Lower lobe of right lung (tissue), 2 donors: ENCODE measurements at places on chromosomes 4 and X. TPM values are rescaled to one million over a fixed set of nuclear protein-coding genes. Genes with fewer than 3 reads are reported as not detected.

- H3K4me3 ChIP-seq, result no peak overlapping the region
- H3K27ac ChIP-seq, result no peak overlapping the region
- H3K36me3 ChIP-seq, result no peaks in the 10 kb centered on the region
- no peaks in the 10 kb centered on the region for H3K27me3 ChIP-seq
Measured at GRCh38 chrX:131729295-131729694, 185.4 kb downstream of the OR13H1 start.

- no peaks in the 10 kb centered on the region for H3K4me1 ChIP-seq
- no peak overlapping the region for H3K4me3 ChIP-seq
- H3K36me3 ChIP-seq, result no peaks in the 10 kb centered on the region
- no peaks in the 10 kb centered on the region for H3K27me3 ChIP-seq
Measured at GRCh38 chr4:127196655-127197352, 436.0 kb upstream of the INTU start.

DNA sequence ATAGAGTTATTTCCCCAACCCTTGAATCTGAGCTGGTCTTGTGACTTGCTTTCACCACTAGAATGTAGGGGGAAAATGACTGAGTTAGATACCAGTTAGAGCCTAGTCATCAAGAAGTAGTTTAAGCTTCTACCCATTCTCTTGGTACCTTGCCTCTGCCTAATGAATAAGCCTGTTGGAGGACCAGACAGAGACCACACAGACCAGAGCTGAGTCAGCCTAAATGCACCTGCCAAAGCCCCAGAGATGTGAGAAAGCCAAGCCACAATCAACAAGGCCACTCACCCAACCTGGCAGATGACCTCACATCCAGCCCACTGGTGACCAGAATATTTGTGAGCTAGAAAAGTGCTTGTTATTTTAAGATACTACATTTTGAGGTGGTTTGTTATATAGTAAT, 85.2 kb upstream of the DCLK2 start:
- no peaks in the 10 kb centered on the region for H3K4me1 ChIP-seq
- H3K27me3 ChIP-seq, result no peaks in the 10 kb centered on the region
- no peaks in the 10 kb centered on the region for H3K36me3 ChIP-seq
- no peak overlapping the region for H3K4me3 ChIP-seq
- DNase-seq, result no peak
- H3K27ac ChIP-seq, result no peak overlapping the region

The RASGEF1B gene
- 63.0 TPM for total RNA-seq

The RS1 gene
- 3.9 TPM for total RNA-seq

The FAAH2 gene
- 6.1 TPM for total RNA-seq

The FHDC1 gene
- 21.9 TPM for total RNA-seq

The UGT2A1 gene
- total RNA-seq, result not detected
